CD4-positive, alpha-beta T cell treated with Interleukin-21 for 1 hour (primary cell): ENCODE measurements at places on chromosomes 5 and 9.

DNA sequence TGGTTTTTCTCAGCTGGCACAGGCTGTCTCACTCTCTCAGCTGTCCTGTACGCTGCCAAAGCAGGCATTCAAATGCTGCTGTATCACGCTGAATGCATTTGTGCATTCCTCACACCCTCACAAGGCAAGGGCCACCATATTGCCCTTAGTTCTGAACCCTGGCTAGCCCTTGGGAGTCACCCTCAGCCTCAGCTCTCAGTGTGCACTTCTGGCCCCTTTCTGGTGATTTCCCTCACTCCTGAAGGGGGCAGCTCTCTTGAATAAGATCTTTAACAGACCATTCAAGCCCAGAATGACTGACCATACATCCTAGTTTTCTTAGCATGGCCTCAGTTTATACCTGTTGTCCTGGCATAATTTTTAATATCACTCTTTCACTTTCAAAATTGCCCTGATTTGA, 84.3 kb downstream of the HTR1A start:
- no peak for DNase-seq

GRCh38 chr9:69589156-69589555, 83.0 kb downstream of the APBA1 start:
- no peak for DNase-seq

GRCh38 chr9:4416467-4416866, 73.8 kb upstream of the SLC1A1 start:
- no peak for DNase-seq

- no peak for DNase-seq
These were observed 19.1 kb upstream of the SNX2 start for GRCh38 chr5:122755783-122756182.
